Left lung (tissue), 14 donors: ENCODE measurements at places on chromosomes 2 and 18.

DNA sequence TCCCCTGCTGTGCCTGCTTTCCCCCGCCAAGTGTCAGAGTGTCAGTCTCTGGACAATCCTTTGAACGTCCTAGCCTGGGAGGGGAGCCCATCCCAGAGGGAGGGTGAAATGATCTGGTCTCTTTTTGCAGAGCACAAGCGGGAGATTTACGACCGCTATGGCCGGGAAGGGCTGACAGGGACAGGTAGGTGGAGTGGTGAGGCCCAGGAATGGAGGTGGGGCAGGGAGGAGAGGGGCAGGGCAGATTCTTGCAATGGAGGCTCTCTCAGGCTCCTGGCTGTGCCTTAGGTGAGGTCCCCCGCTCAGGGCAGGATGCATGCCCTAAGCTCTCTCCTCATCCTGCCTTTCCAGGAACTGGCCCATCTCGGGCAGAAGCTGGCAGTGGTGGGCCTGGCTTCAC lies 2.4 kb downstream of the DNAJB2 start:
- no peak overlapping the region for H3K27ac ChIP-seq
- no peaks in the 10 kb centered on the region for H3K36me3 ChIP-seq
- no peak overlapping the region for H3K4me3 ChIP-seq
- H3K4me1 ChIP-seq: peaks cover 39% of the 10 kb centered on the region
- no peaks in the 10 kb centered on the region for H3K27me3 ChIP-seq
- no peak for DNase-seq

GRCh38 chr2:238869293-238870124 lies 21.6 kb downstream of the TWIST2 start:
- H3K4me3 ChIP-seq: no peak overlapping the region
- H3K27me3 ChIP-seq: peaks cover 4% of the 10 kb centered on the region
- no peak overlapping the region for H3K27ac ChIP-seq
- peaks cover 12% of the 10 kb centered on the region for H3K4me1 ChIP-seq
- no peak for DNase-seq

DNA sequence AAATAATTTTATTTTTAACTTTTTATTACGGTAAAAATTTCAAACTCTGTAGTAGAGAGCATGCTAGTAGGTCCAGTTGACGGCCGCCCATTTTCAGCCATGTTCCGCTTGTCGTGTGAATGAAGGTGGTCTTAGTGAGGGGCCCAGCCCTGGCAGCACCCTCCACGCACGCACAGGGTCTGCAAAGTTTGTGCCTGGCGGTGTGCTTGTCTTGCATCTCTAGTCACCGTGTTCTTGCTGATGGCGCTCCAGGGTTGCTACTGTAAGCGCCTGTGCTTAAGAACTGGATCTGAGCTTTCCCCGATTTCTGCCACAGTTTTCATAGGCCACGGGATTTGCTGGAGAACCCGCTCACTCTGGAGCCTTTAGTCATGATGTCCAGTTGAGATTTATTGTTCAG lies 28.9 kb downstream of the LDLRAD4 start:
- H3K27ac ChIP-seq: no peak overlapping the region
- no peak for DNase-seq
- no peaks in the 10 kb centered on the region for H3K4me1 ChIP-seq
- no peaks in the 10 kb centered on the region for H3K27me3 ChIP-seq

DNA sequence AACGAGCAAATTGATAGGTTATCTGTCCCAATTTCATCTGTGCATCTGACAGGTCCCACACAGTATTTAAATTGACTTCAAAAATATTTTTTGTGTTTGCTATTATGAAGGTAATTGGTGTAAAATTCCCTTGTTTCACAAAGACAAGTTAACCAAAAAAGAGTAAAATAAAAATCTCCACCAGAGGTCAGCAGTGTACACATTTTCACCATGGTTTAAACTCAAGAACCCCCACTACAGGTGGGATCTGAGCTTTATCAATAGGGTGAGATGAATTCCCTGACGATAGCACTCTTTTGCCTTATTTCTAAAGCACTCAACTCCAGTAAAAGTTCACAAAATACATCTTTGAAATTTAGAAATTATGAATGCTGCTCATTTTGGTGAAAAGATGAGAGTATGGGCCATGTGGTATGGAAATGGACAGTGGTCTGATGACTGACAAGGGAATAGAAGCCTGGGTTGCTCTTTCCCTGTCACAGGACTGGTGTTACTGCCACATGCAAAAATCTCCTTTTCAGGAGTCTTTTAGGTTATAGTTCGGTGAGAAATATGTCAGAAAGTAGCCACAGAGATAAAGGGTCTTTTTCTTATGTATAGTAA lies 68.0 kb downstream of the SERPINB8 start:
- H3K27me3 ChIP-seq: no peaks in the 10 kb centered on the region
- DNase-seq: no peak
- H3K27ac ChIP-seq: no peak overlapping the region
- no peaks in the 10 kb centered on the region for H3K4me1 ChIP-seq

DNA sequence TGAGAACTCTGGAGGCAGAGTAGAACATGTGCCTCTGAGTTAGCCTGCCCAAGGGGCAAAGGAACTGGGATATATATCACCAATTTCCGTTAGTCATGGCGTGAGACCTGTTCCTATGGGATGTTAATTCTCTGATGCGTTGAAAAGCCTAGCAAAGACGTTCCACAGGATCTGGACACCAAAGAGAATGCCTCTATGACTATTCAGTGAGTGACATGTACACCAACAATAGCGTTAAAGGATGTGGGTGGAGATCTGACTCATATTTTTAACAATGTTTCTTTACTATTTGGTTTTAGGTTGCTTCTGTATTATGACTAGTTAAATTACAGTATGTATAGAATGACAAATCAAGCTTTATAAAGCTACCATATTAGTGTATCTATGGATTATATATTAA lies 320.9 kb upstream of the MC4R start:
- no peaks in the 10 kb centered on the region for H3K4me1 ChIP-seq
- H3K27me3 ChIP-seq: no peaks in the 10 kb centered on the region
- no peak for DNase-seq
- no peaks in the 10 kb centered on the region for H3K36me3 ChIP-seq

DNA sequence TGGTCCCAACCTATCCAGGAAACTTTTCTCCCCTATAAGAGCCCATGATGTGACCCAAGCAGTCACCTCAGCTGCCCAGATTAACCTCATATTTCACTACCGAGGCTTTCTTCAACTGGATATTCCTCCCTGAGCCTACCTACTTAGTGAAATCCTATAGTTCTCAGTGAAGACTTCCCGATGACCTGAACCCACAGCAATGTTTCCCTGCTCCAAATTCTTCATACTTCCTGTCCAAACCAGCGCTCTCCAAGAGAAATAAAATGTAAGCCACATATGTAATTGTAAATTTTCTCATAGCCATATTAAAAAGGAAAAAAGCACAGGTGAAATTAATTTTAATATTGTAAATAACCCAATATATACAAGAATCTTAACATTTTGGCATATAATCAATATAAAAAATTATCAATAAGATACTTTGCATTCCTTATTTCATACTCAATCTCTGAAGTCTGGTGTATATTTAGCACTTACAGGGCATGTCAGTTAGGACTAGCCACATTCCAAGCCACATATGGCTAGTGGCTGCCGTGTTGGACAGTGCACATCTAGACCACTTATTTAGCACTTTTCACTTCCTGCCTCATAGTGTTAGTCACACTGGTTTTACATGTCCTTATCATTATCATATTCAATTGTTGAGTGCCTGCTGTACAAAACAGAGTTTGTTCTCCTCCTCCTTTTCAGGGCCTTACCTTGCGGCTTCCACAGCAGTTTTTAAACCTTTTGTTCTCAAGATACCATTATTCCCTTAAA lies 1.9 kb upstream of the STAT4 start:
- no peaks in the 10 kb centered on the region for H3K27me3 ChIP-seq
- H3K4me3 ChIP-seq: no peak overlapping the region
- DNase-seq: no peak
- H3K36me3 ChIP-seq: no peaks in the 10 kb centered on the region
- no peaks in the 10 kb centered on the region for H3K4me1 ChIP-seq

DNA sequence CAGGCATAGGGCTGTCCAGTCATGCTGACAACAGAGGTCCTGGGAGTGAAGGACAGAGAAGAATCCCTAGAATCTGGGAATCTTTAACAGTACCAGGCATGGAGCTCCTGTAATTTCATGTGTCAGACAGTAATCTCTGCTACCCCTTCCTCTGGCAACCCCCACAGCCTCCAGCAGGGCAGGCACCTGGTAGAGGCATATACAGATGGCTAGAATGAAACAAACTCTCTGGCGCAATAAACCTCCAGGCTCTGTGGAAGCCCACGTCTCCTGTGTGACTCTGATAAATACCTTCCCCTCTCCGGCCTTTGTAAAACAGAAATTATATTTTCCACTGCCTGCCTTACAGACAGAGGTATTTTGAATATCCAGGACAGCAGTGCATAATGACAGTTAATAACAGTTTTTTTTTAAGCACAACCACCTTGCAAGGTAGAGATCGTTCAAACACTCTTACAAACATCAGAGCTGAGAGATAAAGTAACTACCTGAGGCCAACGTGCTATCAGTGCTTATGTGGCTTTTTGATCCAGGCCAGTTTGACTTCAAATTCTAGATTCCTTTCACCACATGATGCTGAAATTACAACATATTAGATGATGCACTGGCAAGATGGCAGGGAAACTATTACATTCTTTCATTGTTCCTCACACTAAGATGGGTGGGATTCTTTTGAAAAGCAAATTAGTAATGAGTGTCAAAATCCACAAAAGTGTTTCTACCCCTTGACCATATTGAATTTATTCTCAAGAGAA lies 47.7 kb upstream of the TMEM247 start:
- H3K36me3 ChIP-seq: no peaks in the 10 kb centered on the region
- no peak overlapping the region for H3K4me3 ChIP-seq
- no peak for DNase-seq
- H3K4me1 ChIP-seq: no peaks in the 10 kb centered on the region
- H3K27me3 ChIP-seq: no peaks in the 10 kb centered on the region
- no peak overlapping the region for H3K27ac ChIP-seq

DNA sequence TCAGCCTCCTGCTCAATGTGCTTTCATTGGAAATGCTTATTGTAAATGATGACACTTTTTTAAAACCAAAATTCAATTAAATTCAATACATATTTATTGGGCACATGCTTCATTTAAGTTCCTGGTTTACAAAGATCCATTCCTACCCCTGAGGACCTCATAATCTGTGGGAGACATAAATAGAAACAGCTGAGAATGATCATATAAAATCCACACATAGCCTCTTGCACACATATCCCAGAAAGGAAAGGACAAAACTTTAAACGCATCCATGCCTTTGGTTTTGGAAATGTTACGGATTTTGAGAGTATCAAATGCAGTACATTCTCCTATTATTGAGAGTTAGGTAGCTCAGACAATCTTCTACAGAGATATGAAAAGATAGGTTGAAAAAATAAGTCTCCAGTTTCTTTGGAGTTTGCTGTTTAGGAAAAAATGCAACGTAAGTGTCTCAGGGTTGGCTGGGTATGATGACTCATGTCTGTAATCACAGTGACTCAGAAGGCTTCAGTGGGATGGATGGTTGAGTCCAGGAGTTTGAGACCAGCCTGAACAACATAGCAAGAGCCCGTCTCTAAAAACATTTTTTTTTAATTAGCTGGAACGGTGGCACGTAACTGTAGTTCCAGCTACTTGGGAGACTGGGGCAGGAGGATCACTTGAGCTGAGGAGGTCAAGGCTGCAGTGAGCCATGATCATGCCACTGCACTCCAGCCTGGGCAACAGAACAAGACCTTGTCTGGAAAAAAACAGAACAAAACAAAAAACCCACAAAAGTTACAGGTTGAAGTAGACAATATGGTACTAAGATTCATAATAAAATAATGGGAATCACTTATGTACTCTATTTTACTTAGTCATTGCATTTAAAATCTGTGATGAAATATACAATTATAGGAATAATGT lies 3.9 kb upstream of the PRELID3A start:
- H3K36me3 ChIP-seq: no peaks in the 10 kb centered on the region
- no peaks in the 10 kb centered on the region for H3K27me3 ChIP-seq
- no peak overlapping the region for H3K27ac ChIP-seq
- DNase-seq: no peak

GRCh38 chr2:201852878-201853415 lies 46.6 kb downstream of the CDK15 start:
- H3K4me1 ChIP-seq: no peaks in the 10 kb centered on the region
- no peak overlapping the region for H3K27ac ChIP-seq
- no peaks in the 10 kb centered on the region for H3K27me3 ChIP-seq
- H3K36me3 ChIP-seq: no peaks in the 10 kb centered on the region
- H3K4me3 ChIP-seq: no peak overlapping the region

DNA sequence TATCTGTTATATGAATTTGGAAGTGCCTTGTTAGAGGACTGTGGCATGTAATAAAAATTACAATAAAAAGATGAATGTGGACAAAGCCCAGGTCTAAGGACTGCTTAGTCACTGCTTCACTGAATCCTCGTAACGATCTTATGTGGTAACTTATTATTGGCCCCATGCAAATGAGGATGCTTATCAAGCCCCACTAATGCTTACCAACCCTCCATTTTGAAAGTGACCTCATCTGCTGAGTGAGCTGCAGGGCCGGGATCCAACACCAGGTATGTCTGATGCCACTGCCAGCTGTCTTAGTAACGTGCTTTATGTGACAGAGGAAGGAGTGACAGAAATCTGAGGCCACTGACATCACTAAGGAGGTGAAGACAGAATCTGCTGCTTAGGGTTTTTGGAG lies 65.3 kb upstream of the CCDC85A start:
- no peak for DNase-seq
- H3K4me1 ChIP-seq: no peaks in the 10 kb centered on the region
- H3K4me3 ChIP-seq: no peak overlapping the region
- no peaks in the 10 kb centered on the region for H3K36me3 ChIP-seq
- H3K27ac ChIP-seq: no peak overlapping the region
- H3K27me3 ChIP-seq: no peaks in the 10 kb centered on the region

- H3K27ac ChIP-seq: no peak overlapping the region
- no peak overlapping the region for H3K4me3 ChIP-seq
- no peak for DNase-seq
- H3K36me3 ChIP-seq: no peaks in the 10 kb centered on the region
Measured at GRCh38 chr2:41854227-41854626, 193.6 kb upstream of the PKDCC start.

GRCh38 chr2:23311186-23311585 lies 73.8 kb upstream of the KLHL29 start:
- H3K4me3 ChIP-seq: no peak overlapping the region
- H3K36me3 ChIP-seq: no peaks in the 10 kb centered on the region
- H3K27me3 ChIP-seq: peaks cover 3% of the 10 kb centered on the region
- no peak for DNase-seq

GRCh38 chr18:50454387-50454988 lies 79.6 kb downstream of the SKA1 start:
- H3K27me3 ChIP-seq: no peaks in the 10 kb centered on the region
- H3K4me3 ChIP-seq: no peak overlapping the region
- no peak for DNase-seq
- no peaks in the 10 kb centered on the region for H3K4me1 ChIP-seq
- H3K27ac ChIP-seq: no peak overlapping the region

DNA sequence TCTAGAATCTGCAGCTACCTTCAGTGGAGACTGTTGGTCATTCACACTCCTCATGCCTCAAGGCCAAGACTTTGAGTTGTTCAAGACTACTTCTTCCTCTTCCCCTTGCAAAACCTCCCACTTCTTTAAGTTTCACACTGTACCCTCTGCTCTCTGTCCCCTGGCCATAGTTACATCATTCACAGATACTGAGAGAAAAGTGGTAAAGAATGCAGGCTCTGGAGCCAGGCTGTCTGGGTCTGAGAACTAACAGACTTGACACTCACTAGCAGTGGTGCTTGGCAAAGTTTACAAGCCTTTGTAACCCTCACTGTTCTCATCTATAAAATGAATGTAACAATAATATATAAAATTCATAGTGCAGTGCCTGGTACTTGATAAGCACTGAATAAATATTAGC lies 61.8 kb downstream of the CDH20 start:
- H3K27me3 ChIP-seq: no peaks in the 10 kb centered on the region
- no peaks in the 10 kb centered on the region for H3K4me1 ChIP-seq
- H3K27ac ChIP-seq: no peak overlapping the region
- no peak for DNase-seq
- no peak overlapping the region for H3K4me3 ChIP-seq
